ENCODE measurements at places on chromosomes 16 and 17. TPM values are rescaled to one million over a fixed set of nuclear protein-coding genes. Genes with fewer than 3 reads are reported as not detected.

GRCh38 chr17:82000803-82001570 is 21.7 kb downstream of the CENPX start:
- DNase-seq = no peak

- peak; percentile 90 for DNase-seq
Observed at GRCh38 chr17:5500589-5501391, 14.4 kb downstream of the MIS12 start.

DNA sequence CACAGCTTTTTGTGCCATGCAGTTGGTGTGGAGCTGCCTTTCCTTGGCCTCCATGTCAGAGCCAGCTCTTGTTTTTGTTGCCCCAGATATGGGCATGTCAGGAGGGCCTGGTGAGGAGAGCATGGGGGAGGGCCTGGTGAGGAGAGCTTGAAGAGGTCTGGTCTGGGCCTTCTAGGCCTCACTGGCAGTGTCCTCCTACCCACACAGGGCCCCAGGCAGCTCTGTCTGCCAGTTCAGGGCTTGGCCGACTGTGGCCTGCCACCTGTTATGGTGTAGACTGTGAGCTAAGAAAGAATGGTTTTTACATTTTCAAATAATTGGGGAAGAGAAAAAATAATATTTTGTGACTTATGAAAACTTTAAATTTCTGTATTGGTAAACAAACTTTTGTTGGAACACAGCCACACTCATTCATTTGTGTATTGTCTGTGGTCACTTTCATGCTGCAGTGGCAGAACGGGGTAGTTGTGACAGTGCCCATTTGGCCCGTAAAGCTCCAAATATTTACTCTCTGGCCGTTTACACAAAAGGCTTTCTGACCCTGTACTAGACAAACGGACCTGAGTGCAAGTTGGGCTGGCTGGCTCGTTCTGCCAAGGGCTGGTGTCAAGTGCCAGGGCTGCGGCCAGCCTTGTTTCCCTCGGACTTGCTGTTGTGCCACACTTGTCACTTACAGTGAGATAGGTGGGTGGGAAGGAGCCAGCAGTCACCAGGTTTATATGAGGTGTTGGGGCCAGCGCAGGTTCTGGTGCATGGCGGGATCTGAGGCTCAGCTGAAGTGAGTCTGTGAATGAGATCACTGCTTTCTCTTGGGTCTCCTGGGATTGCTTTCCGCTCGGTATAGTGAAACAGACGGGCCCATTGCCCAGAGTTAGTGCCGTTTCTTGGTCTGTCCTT is 18.2 kb downstream of the PGS1 start:
- DNase-seq = no peak

DNA sequence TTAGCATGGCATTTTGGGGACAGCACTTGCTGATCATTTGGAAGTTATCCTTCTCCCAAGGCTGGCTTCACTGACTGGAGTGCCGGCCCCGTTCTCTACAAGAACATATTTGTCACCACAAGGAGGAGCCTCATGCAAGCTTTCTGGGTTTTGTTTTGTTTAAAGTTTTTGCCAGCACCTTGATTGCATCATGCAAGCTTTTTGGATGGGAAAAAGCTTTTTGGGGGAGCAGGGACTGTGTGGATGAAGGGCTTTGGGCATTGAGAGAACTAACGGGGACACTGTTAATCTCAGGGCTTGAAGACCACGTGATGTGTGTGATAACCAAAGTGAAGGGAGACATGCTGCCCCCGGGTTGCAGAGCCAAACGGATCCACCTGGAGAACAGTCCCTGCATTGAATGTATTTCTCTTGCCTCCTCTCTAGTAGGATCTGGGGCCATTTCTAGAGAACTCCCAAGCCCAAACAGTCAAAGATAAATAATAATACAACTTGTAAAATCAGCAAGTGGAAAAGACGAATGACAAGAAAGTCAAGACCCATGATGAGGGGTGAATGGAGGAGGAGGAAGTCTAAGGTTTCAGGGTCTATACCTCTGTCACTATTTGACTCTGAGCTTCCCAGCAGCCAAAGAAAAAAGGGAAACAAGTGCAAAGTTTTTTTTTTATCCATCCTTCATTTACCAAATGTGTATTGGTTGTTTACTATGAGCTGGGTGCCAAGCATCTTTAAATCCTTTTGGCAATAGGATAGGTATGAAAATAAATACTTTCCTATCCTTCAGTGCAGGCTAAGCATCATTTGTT is 17.2 kb downstream of the TMEM114 start:
- peak; percentile 2 for DNase-seq

DNA sequence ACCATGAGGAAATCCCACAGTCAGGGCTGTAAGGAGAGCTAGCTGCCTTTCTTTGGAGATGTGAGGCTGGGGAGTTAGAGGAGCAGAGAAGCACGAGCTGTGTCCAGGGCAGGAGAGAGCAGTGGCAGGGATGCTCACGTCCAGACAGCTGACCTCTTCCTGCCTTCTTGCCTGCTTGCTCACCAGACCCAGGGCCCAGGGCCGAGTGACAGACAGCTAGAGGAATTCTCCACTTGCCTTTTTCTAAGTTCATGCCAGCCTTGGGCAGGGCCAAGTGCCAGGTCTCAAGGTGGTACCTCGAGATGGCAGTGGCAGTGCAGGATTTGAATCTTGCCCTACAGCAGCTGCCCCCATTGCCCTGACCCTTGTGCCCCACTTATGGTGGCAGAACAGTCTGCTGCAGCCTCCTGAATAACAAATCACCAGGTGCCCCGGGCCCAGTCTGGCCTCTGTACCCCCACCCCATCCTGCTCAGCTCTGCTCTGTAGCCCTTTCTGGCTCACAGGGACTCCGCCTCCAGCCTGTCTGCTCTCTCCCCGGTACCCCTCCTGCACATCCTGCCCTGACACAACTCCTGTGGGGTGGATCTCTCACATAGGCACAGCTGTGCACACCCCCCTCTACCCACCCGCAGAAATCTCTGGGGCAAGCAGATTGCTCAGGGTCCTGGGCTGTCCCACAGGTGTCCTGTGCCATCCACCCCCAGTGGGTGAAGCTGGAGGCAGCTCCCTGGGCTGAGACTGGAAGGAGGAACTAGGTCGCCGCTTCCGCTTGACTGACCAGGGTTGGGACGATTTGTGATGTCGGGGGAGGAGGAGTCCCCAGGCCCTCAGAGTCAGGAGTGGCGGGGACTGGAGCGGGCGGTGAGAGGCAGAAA is 25.9 kb downstream of the GRIN2C start:
- DNase-seq = no peak

GRCh38 chr16:25143928-25144327 is 32.4 kb downstream of the LCMT1 start:
- no peak for DNase-seq

DNA sequence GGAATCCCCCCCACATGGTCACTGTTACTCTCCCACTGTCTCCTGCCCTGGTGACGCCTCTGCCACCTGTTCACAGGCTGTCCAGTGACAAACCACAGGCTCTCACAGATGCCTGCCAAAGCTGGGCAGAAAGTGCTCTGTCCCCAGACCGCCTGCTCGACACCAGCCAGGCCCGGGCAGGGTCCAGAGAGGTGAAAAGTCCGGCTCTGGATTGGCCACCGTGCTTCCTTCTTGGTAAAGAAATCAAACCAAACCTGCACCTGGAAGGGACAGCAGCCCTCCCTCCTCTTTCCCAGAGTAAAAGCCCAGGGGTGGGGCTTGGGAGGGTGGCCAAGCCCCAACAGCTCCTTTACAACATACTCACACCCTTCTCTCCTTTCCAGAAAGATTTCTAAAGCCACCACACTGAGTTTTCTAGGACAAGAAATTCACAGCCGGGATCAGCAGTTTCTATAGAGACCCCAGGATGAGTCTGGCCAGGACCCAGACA is 6.2 kb downstream of the PCGF2 start:
- peak; percentile 81 for DNase-seq

The TMEM114 gene
- not detected for total RNA-seq
